ENCODE measurements at places on chromosomes 2 and 18.

DNA sequence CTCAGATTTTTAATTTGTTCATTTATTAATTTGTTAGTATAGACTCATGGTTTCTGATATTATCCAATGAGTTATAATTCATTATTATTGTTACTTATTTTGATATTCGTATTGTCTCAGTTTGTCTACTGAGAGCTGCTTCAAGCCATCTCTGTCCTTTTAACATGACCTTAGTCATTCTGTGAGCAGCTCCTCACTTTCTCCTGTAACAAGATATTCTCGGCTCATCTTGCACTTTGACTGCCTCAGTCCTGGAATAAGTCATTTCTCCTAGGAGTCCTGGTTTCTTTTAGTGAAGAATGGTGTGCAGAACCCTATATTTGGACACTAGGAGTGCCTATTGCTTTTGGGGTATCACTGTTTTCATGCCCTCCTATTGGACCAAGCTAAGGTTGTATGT lies 13.2 kb downstream of the ASB1 start:
- DNase-seq, result no peak

DNA sequence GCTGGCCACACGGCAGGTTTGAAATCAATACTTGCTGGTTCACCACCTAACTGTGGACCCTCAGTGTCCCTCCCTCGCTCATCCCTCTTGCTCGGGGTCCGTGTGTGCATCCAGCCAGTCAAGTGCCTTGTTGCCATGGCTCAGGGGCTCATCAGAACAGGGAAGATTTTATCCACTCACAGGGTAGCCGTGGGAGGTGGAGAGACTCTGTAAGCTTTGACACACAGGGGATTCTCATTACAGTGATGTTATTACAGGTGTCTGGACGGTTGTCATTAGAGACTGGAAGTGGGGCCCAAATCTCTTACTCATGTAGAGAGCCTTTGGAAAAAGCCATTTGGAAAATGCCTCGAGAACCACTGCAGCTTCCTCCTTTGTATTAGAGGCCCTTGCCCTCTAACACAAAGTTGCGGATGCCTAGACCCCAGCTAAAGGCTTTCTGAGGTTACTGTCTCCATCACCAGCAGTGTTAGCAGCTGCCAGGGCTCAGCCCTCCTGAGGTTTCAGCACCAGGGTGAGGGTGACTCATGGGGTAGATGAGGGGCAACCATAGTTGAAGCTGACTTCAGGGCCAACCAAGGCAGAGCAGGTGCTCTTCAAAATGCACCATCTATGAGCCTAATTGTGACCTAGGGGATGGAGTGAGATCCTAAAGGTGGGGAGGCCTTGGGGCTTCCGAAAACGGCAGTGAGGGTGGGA lies 195.6 kb downstream of the CLIP4 start:
- DNase-seq, result no peak

DNA sequence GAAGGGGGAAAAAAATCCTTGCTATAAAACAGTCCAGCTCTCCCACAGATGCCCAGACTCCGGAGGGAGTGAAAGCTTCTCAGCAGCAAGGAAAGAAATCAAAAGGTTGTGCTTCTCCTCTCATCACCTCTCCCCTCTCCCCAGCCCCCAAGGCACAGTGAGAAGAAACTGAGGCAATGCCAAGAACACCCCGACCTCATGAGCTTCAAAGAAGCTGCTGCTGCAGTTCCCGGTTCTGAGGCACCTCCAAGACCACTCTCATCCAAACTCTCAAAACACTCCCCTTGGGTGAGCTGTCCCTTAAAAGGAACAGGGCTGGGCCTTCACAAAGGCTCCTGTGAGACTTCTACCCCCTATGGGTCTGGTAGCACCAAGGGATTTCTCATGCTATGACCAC lies 62.0 kb upstream of the KLF7 start:
- DNase-seq, result no peak

DNA sequence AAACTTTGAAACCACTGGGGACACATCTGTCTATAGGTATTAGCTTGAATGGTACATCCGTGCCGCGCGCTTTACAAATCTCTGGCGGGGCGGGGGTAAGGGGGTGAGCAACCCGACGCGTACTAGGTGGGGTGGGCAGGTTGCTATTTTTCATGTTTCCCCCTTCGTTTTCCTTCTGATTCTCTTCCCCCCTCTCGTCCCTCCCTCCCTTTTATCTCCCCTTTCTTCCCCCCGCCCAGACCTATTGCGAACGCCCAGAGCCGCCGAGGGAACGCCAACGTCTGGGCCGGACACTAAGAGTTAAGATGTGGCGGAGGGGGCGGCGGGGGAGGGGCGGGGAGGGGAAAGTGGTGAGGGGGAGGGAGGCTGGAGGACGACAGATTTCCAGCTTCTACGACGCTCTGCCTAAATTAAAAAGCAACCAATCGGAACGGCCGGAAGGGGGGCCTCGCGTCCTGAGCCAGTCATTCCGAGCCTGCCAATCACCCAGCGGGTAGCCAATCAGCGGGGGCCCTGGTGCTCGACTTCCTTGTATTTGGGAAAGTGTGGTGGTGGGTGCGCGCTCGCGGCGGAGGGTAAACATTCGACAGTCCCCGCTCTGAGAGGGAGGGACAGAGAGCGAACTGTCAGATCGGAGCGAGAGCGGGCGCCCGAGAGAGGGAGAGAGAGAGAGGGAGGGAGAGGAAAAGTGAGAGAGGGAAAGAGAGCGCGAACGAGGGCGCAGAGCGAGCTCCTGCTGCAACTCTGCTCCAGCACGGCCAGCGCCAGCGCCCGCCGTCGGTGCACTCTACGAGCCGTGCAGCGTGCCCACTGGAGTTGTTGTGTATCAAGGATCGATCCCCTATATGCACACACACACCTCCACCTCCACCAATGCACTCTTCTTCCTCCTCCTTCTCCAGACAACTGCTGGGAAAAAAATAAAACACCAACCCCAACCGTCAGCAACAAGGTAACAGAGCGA lies at the start of gene POU3F3:
POU3F3 (plus strand) TSS at position 582 of the 964 bp plus-strand sequence. CDS start 1,396 bp downstream, outside the sequence.
- DNase-seq, result peak; percentile 73

DNA sequence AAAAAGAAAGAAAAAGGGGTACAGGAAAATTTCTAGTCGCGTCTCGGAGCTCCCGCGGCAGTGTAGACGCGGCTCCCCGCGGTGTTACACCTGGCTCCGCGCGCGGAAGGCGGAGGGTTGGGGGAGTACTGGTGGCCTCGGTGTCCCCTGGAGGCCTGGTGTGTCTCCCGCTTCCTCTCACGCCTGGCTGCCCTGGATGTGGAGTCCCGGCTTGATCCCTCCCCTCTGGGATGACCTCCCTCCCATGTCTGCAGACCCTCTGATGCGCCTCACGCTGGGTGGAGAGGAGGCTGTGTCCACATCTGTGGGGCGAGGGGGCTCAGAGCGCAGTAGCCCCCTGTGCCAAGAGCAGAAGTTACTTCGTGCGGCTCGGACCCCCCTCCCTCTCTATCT lies 1.2 kb downstream of the KIF5C start:
- DNase-seq, result no peak

DNA sequence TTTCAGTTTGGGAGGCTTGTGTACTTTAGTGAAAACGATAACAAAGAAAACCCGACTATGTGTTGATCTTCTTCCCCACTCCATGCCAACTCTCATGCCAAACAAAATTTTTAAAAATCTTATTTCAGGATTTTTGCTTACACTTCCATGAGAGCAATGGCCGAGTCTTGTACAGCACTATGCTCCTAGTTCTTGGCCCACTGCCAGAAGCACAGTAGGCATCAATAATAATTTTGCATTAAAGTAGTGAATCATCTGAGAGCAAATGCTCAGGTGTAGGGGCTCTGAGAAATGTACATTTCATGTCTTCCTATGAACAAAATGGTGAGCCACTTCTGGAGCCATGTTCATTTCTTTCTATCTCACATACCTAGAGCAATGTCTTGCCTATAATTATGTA lies 62.2 kb downstream of the MAP3K19 start:
- no peak for DNase-seq

GRCh38 chr2:18265614-18266586 lies 294.6 kb downstream of the RDH14 start:
- no peak for DNase-seq

DNA sequence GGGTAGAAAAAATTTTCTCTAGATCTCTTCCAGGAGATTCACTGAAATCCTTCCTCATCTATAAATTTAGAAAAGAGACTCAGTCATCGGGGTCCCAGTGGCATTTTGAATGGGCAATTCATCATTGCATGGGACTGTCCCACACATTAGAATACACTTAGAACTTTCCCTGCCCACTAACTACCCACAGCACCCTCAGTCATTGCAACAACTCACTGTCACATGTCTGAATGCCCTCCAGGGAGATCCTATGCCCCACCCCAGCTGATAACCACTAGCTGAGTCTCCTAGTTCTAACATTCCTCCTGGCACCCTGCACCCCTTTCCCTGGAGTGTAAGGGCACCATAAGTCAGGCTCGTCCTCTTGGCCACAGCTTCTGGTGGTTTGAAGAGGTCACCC lies 89.6 kb downstream of the INSIG2 start:
- no peak for DNase-seq

All from muscle of arm (tissue), 14 donors.